ENCODE measurements at places on chromosomes 16 and 17. TPM values are rescaled to one million over a fixed set of nuclear protein-coding genes. Genes with fewer than 3 reads are reported as not detected.

GRCh38 chr17:36837195-36837938 is 99.9 kb upstream of the LHX1 start:
- no peaks in the 10 kb centered on the region for H3K36me3 ChIP-seq
- H3K27ac ChIP-seq: no peak overlapping the region
- no peaks in the 10 kb centered on the region for H3K27me3 ChIP-seq
- H3K4me3 ChIP-seq: no peak overlapping the region
- H3K4me1 ChIP-seq: no peaks in the 10 kb centered on the region
- DNase-seq: no peak

DNA sequence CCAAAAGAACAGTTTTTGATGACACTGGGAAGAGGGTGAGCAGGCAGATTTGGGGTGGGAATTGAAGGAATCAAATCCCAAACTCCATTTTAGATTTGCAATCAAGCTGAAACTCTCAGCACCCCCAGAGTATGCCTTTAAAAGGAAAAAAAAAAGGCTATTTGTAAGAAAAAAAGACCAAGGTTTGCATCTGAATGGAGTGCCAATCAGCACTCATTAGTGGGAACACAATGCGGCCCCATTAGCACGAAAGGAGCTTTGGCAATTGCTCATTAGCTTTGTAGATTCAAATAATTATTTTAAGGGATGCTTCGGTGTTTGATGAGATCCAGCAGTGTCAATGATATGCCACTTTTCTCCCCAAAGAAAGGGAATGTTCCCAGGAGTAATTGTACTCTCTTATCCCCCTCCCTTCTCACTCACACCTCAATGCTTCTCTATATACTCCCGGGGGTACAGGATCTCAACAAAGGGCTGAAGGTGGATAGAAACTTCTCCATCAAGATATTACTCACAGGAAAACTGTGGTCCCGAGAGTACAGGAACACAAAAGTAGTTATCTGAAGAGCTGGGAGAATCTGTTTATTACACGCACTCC is 32.2 kb downstream of the CHP2 start:
- no peak overlapping the region for H3K27ac ChIP-seq
- H3K4me1 ChIP-seq: no peaks in the 10 kb centered on the region
- DNase-seq: no peak
- H3K27me3 ChIP-seq: peaks cover 14% of the 10 kb centered on the region

DNA sequence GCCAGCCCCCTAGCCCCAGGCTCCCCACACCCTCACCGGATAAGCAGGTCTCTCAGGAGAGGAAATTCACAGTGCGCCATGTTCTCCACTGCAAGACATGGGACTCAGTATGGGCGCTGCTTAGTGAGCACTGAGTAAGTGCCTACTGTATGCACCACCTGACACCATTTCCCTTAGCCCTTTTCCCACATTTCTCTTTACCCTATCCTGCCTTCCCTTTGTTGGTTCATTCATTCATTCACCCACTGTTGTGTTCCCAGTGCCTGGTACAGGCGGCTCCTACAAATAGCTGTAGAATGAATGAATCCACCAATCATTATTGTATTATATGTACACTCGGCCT is 10.1 kb downstream of the SEPTIN12 start:
- no peak overlapping the region for H3K27ac ChIP-seq
- H3K27me3 ChIP-seq: no peaks in the 10 kb centered on the region
- no peak for DNase-seq
- H3K4me1 ChIP-seq: no peaks in the 10 kb centered on the region
- no peaks in the 10 kb centered on the region for H3K36me3 ChIP-seq

OR1A1 gene
- not detected for total RNA-seq

- H3K36me3 ChIP-seq: no peaks in the 10 kb centered on the region
- no peak overlapping the region for H3K27ac ChIP-seq
- DNase-seq: no peak
- H3K4me1 ChIP-seq: peaks cover 16% of the 10 kb centered on the region
- no peak overlapping the region for H3K4me3 ChIP-seq
These were observed 196.6 kb downstream of the SNX29 start for GRCh38 chr16:12173121-12173520.

CES4A gene
- total RNA-seq: 4.6 TPM

Measured in heart left ventricle (tissue), 16 donors.